Occipital lobe (tissue), 3 donors: ENCODE measurements at places on chromosomes 1 and 21.

GRCh38 chr21:21734088-21734487 is 735.9 kb downstream of the NCAM2 start:
- DNase-seq = no peak

DNA sequence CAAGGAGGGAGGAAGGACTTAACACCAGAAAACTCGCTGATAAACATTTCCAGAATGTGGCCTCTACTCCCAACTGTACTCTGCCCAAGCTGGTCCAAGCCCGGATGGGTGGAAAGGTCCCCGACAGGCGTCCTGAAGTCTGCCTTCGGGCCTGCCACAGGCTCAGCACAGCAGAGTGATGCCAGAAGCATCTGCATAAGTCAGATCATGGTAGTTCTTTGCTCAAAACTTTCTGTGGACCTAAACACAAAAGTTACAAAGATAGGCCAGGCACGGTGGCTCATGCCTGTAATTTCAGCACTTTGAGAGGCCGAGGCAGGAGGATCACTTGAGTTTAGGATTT is 790 bp upstream of the UTS2 start:
- DNase-seq = no peak

- DNase-seq = no peak
Observed at GRCh38 chr1:100039591-100039990, 69.8 kb downstream of the SLC35A3 start.

DNA sequence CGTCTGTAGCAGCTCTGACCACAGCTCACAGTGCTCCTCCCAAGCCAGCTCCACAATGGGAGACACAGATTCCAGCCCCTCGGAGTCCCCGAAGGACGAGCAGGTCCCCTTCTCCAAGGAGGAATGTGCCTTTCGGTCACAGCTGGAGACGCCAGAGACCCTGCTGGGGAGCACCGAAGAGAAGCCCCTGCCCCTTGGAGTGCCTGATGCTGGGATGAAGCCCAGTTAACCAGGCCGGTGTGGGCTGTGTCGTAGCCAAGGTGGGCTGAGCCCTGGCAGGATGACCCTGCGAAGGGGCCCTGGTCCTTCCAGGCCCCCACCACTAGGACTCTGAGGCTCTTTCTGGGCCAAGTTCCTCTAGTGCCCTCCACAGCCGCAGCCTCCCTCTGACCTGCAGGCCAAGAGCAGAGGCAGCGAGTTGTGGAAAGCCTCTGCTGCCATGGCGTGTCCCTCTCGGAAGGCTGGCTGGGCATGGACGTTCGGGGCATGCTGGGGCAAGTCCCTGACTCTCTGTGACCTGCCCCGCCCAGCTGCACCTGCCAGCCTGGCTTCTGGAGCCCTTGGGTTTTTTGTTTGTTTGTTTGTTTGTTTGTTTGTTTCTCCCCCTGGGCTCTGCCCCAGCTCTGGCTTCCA is 22.9 kb upstream of the VPS13D start:
- DNase-seq = no peak

DNA sequence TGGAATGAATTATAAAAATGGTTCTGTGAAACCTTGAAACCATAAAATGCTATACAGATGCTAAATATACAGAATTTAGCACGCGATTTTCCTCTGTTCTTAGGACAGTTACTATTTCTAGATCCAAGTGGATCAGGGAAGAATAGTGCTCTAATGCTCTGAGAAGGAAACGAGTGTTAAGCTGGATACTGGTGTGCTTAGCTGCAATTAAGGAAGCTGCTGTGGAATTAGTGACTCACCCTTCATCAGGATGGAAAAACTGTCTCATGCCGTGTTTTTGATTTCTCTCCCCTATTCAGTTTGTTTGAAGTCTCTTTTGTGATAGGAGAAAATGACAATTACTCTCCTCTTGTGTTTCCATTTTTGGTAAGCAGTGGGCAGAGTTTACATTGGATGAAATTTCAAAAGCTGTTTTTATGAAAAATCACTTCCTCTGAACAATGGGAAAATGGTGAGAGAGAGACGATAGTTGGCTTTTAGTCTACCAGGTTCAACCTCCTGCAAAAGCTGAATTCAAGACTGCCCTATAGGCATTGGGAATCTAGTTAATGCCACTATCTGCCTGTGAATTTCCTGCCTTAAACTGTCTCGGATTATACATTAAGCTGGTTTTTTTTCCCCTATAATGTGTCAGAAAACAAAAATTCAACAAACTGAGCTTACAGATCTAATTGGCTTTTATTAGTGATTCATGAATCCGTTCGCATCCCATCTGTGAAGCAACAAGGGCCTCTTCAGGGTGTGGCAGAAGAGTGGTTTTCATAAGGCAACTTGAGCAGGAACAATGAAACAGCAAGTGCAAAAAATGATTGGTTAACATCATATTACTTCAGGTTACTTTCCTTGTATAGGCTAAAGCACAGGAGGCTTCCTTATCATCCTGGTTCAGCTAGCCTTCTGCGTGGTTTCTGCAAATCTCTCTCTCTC is 179.8 kb downstream of the ST6GALNAC3 start:
- no peak for DNase-seq
